ENCODE measurements at places on chromosomes 13 and 19.

DNA sequence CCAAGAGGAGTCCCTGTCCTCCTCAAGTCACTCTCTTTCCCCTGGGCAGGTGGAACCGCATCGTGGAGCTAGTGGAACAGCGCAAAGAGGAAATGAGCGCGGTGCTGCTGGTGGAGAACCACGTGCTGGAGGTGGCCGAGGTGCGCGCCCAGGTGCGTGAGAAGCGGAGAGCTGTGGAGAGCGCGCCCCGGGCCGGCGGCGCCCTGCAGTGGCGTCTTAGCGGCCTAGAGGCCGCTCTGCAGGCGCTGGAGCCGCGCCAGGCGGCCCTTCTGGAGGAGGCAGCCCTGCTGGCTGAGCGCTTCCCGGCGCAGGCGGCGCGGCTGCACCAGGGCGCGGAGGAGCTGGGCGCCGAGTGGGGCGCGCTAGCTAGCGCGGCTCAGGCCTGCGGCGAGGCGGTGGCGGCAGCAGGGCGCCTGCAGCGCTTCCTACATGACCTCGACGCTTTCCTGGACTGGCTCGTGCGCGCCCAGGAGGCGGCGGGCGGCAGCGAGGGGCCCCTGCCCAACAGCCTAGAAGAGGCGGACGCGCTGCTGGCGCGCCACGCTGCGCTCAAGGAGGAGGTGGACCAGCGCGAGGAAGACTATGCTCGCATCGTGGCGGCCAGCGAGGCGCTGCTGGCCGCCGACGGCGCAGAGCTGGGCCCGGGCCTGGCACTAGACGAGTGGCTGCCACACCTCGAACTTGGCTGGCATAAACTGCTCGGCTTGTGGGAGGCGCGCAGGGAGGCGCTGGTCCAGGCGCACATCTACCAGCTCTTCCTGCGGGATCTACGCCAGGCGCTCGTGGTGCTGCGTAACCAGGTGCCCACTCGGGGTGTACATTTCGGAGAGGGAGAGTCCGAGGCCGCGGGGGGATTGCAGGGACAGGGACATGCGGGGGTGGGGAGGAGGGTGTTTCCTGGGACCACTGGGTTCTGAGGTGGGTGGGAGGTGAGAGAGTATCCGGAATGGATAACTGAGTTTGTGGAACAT lies 52.8 kb downstream of the SPTBN4 start:
- no peak for DNase-seq

- no peak for DNase-seq
These were observed 15.2 kb downstream of the RCBTB1 start for GRCh38 chr13:49569993-49570689.

GRCh38 chr13:110068176-110068473 lies 238.8 kb downstream of the COL4A1 start:
- DNase-seq = no peak

GRCh38 chr19:2446381-2446780 lies 10.4 kb downstream of the LMNB2 start:
- no peak for DNase-seq

- no peak for DNase-seq
These were observed 51.6 kb upstream of the UBL3 start for GRCh38 chr13:29901710-29902631.

- no peak for DNase-seq
These were observed 614.4 kb upstream of the PCDH9 start for GRCh38 chr13:67844574-67844973.

GRCh38 chr13:20673715-20674114 lies 29.8 kb upstream of the IL17D start:
- no peak for DNase-seq

DNA sequence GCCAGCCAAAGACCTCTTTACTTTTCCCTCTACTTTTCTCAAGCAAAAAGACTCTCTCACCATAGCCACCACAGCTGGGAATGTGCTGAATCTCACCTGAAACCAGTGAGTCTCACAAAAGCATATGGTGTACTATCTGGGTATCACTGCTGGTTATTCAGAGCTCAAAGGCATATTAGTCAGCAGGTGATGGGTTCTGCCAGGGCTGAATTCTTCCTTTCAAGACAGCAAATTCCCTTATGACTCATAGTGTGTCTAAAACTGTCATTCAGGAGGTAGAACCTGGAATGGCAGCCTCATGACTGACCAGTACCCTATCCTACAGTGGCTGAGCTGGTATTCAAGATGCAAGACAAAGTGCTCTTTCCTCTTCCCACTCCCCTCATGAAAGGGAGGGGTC lies 2859.1 kb downstream of the PCDH9 start:
- no peak for DNase-seq

DNA sequence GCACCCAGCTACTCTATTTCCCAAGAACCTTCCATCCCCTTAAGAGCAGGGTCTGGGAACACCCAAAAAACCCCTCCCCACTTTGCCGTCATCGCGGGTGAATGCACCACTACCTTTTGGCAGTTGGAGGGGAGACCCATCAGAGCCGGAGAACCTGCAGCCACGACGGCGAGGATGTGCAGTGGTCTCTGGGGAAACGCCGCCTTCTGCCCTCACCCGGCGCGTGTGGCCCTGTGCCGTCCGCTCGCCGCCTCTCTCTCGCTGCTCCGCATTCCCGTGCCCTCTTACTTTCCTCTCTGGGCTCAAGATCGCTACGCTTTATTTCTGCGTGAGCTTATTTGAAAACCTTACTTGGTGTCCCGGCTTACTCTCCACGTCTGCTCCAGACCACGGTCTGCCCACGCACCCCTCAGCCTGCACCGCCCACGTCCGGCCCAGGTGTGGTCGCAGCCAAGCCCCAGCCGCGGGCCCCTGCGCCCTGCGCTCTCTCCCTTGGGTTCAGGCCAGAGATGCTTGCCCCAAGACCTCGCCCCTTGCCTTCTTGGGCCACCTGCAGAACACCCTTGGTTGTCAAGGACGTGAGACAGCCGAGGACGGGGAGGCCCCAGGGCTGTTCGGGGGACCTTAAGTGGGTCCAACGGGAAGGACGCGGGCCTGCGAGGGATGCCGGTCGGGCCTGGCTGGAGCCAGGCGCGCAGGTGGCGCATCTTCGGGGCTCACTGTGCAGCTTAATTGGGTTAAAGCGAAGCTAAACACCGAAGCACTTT lies 2.0 kb upstream of the MAB21L1 start:
- DNase-seq = no peak

GRCh38 chr13:35566340-35566739 lies 89.9 kb upstream of the MAB21L1 start:
- DNase-seq = no peak

- DNase-seq = no peak
These were observed 4.4 kb upstream of the ATP1A3 start for GRCh38 chr19:41998246-41999020.

- no peak for DNase-seq
These were observed 78.8 kb upstream of the SLC15A1 start for GRCh38 chr13:98831236-98831635.

DNA sequence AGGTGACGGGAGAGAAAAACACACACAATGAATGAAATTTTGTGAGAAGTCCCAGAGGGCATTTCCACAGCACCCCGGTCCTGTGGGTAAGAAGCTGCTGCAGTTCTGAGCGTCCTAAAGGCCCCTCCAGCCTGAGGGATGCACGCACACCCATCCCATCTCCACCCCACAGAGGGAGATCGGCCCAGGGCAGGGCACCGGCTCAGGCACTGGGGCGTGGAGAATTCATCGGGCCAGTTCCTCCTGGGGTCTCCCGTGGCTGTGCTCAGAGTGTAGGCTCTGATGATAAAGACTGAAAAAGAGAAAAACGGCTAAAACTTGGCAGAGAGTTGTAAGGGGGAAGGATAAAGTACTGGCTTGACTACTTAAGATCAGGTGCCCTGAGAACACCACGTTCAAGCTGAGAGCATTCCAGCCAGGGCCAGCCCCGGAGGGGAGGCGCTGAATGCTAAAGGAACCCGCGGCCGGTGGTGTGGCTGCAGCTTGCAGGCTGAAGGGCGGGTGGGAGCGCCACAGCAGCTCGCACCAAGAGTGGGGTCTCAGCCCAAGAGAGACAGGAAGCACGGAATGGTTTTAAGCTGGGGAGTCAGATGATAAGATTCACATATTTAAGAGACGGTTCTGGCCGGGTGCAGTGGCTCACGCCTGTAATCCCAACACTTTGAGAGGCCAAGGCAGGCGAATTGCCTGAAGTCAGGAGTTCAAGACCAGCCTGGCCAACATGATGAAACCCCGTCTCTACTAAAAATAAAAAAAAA lies 121.9 kb upstream of the SPACA7 start:
- no peak for DNase-seq

GRCh38 chr19:6723108-6723618 lies 2.7 kb upstream of the C3 start:
- no peak for DNase-seq

DNA sequence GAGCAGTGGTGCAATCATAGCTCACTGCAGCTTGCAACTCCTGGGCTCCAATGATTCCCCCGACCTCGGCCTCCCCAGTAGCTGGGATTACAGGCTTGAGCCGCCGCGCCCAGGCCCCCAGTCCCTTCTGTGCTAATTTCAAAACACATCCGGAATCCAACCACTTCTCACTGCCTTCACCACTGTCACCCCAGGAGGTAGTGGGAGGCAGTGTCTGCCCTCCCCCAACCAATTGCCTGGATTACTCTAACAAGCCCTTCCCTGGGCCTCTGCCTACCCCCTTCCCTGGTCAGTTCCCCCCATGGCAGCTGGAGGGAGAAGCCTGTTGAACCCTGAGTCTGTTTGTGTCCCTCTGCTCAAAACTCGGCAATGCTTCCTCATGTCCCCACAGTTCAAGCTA lies 2.3 kb downstream of the PRAM1 start:
- no peak for DNase-seq

DNA sequence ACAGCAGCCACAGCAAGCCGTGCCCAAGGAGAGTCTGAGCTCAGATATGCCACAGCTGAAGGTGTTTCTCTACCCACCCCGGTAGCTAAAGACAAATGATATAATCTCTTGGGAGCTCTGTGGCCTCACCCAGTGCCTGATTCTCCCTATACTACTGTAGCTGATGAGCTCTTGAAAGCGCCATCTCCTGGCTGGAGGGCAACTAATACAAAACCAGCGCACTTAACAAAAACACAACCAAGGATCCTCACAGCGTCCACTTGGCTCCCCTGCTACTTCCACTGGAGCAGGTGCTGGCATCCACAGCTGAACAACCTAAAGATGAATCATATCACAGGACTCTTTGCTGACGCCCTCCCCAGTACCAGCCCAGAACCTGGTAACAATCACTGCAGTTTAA lies 1212.0 kb downstream of the PCDH17 start:
- no peak for DNase-seq

GRCh38 chr13:79338343-79338742 lies 67.7 kb downstream of the RBM26 start:
- no peak for DNase-seq

- DNase-seq = no peak
These were observed 136.1 kb downstream of the KCTD12 start for GRCh38 chr13:76750126-76750525.

Measured in NCI-H1092 (cell line).